Activated CD8-positive, alpha-beta memory T cell treated with anti-CD3 and anti-CD28 coated beads, Interleukin-2, amount 10 ng/mL, durations not matched to agents 7 days and 5 days (primary cell): ENCODE measurements at places on chromosomes 7 and 10. TPM values are rescaled to one million over a fixed set of nuclear protein-coding genes. Genes with fewer than 3 reads are reported as not detected.

The C7orf33 gene
- not detected for total RNA-seq

The SCRN1 gene
- 4.9 TPM for total RNA-seq

The NPFFR1 gene
- not detected for total RNA-seq

DNA sequence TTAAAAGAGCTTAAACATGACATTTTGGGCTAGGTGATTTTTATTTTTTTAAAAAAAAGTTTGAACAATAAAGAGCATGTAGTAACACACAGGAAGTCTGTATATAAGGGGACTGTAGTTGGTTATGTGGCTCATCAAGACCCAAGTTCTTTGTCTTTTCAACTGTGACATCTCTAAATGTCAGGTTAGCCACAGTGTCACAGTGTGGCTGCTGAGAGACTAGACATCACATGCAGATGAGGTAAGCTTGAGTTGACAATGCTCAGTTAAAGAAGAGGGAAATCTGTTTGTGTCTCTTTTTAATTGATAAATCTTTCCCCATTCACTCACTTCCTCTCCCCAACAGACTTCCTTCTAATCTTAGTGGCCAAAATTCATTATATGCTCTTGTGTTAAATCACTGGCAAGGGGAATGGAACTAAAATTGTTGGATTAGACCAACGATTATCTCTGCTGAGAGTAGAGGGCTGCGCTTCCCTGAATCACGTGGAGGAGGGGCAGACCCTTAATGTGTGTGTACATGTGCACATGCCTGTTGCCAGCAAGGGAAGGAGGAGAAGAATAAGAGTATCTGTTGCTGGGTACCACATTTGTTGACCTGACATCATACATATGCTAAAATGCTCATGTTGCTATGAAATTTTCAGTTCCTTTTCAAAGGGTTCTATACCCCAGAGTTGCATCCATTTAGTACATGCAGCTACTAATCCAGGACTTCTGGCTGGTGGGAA, 78.3 kb downstream of the MMRN2 start:
- DNase-seq = no peak

GRCh38 chr7:108415821-108416536, 40.3 kb downstream of the NRCAM start:
- peak; percentile 43 for DNase-seq

- no peak for DNase-seq
Measured at GRCh38 chr10:76213876-76214275, 782.5 kb downstream of the LRMDA start.

DNA sequence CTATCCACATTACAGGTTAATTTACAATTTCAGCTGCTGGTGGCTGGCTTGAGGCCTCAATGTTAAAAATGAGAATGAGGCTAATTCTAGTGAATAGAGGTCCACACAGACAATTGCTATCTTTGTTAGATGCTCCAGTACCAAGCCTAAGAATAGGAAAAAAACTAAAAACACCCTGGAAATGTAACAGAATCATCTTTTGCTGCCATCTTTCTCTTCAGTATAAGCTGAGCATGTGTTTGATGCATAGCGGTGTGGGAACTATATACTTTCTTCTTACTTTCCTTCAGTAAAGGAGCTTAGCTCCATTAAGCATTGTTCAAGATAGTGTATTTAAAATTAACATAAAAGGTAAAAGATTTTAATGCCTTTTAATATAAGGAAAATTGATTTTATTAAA, 5.6 kb downstream of the TMEM229A start:
- DNase-seq = no peak

- no peak for DNase-seq
Measured at GRCh38 chr7:99489235-99489634, 10.8 kb downstream of the ZNF394 start.

GRCh38 chr10:13440185-13441061, 88.4 kb downstream of the BEND7 start:
- DNase-seq = peak; percentile 60

DNA sequence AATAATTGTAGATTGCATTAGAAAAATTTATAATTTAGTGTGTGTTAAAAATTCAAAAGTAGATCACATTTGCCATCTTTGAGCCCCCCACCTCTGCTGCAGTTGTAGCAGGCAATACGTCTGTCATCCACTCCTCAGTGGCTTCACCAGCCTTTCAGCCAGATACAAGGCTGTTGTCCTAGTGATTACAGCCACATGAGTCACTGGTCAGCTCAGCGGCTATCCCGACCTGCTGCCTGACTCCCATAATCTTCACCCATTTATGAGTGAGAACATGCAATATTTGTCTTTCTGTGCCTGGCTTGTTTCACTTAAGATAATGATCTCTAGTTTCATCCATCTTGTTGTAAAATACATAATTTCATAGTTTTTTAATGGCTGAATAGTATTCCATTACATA, 9.2 kb downstream of the OR2A5 start:
- no peak for DNase-seq

DNA sequence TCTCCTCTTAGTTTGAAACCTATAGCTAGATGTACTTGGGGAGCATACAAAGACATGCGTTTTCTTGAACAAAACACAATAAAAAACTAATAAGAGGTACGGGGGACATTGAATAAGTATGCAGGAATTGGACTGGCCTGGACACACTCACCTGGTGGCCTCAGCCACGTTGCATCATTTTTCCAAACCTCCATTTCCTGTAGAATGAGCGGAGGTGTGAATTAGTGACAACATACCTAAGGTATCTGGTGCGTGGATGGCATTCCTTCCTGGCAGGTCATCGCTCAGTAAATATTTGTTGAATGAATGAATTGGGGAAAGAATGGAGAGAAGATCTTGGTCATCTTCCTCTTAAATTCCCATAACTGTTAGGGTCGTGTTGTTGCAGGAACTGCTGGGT, 103.2 kb upstream of the CTBP2 start:
- DNase-seq = no peak
